ENCODE measurements at places on chromosomes 5 and 9. TPM values are rescaled to one million over a fixed set of nuclear protein-coding genes. Genes with fewer than 3 reads are reported as not detected.

PRDM9 gene
- polyA plus RNA-seq: not detected

GRCh38 chr5:53350368-53350767, 130.1 kb upstream of the FST start:
- no peak for DNase-seq

OR1Q1 gene
- not detected for polyA plus RNA-seq

- no peak for DNase-seq
Measured at GRCh38 chr5:74009502-74009901, 383.5 kb downstream of the ARHGEF28 start.

GRCh38 chr9:70101265-70101664, 57.6 kb downstream of the MAMDC2 start:
- DNase-seq: no peak

AK8 gene
- 4.5 TPM for polyA plus RNA-seq

Data from renal pelvis (tissue), 12 donors.